ENCODE measurements at places on chromosomes 7 and 10.

GRCh38 chr7:113247198-113247597, 128.8 kb upstream of the SMIM30 start:
- DNase-seq: no peak

DNA sequence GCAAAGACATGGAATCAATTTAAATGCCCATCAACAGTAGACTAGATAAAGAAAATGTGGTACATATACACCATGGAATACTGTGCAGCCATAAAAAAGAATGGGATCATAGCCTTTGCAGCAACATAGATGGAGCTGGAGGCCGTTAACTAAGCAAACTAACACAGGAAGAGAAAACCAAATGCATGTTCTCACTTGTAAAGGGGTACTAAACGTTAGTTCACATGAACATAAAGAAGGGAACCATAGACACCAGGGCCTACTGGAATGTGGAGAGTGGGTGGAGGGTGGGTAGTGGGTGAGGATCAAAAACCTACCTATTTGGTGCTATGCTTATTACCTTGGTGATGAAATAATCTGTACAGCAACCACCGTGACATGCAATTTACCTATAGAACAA, 78.4 kb upstream of the GSDME start:
- no peak for DNase-seq

DNA sequence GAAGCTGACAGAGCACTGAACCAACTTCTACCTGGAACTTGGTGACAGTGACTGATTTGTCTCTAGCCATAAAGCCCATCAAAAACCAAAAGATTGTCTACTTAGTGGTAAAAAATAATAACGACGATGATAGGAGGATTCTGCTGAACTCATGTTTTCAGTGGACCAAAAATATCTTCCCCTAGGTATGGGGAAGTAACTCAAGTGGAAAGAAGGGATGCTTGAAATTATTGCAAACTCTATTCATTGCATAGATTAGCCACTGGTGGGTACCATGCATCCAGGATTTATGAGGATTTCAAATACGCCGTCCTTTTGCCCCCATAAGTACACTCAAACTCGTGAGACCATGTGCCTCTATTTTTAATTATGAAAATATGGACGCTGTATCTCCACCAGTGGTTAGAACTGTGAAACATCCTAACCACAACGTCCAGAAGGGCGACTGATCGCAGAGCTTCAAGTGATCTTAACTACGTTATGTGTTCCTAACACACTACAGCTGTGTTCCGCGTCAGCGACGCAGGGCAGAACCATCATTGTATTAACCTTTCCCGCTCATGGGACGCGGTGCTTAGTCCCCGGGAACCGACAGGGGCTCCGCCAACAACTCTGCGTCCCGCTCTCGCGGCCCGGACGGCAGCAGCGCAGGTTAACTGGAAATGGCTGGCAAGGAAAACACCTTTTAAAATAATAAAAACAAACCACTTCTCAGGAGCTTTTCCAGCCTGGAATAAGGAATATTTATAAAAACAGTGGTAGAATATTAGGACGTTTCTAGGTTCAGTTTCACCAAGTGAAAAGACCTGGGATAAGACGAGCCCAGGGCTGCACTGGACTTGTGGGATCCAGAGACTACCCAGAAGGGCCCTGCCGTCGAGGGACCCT, 776 bp downstream of the PEX1 start:
- DNase-seq: peak; percentile 36

DNA sequence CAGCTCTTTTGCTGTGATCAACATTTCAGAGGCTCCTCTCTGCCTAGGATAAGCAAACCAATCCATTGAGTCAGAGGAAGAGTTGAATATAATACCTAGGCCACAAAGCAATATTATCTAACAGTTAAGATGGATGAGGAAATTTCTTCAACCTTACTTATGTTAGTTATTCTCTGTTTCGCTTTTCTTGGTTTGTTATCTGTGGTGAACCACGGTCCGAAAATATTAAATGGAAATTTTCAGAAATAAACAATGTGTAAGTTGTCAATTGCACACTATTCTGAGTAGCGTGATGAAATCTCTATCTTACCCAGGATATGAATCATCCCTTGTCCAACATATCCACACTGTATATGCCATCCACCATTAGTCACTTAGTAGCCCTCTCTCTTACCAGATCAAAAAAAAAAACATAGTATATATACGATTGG, 1.5 kb upstream of the HTR7 start:
- no peak for DNase-seq

DNA sequence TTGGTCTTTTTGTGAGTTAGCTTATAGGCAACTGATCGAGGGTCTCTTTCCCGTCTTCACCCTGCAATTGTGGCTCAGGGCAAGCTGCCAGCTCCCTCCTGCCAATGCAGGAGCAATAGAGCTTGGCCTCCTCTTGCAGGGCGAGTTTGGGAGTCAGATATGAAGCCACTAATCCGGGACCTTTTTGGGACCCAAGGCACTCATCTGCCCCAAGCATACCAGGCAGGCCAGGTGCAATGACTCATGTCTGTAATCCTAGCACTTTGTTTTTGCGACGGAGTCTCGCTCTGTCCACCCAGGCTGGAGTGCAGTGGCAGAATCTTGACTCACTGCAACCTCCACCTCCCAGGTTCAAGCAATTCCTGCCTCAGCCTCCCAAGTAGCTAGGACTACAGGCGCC, 21.1 kb downstream of the LIMK1 start:
- no peak for DNase-seq

DNA sequence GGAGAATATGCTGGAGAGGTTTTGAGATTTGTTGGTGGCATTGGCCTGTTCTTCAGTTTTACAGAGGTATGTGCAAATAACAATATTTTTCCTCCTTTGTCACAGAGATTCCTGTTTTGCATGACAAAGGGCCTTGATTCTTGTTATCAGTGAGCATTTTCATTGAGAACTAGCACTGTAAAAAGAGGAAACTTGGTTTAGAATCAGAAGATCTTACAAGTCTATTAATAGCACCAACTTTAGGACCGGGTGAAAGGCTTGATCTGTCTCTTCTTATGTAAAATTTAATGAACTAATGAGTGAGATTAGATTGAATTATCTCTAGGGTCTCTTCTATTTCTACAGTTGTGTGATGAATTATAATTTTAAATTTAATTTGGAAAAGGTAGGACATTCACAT, 25.5 kb downstream of the TSPAN13 start:
- no peak for DNase-seq

GRCh38 chr10:25813511-25813910, 120.5 kb upstream of the MYO3A start:
- no peak for DNase-seq

DNA sequence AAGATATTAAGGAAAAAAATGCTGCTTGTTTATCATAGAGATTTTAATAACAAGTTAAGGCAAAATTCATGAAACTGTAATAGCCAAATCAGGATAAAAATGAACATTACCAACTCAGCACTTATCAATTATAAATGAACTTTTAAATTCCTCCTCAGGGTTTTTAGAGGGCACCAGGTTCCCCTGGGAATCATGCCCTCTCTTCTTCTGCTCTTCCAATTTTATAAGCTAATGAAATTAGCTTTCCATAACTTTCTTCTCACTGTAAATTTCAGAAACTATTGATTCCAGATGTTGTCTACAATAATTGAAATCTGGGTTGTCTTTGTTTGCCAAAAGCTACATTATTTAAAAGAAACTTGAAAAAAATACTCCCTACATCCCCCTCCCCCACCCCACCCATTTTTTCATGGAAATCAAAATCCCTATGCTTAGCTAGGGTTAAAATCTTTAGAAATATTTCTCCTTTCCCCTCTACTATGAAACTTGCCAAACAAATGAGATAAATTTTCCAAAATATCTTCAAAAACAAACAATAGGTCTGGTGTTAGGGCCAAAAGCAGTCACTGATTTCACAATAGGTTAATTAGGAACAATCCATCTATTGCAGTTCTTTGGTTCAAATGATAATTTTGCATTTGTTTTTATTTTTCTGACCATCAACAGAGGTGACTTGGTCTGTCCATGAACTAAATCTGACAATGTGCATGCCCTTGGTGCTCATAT, 187.7 kb downstream of the DOCK4 start:
- DNase-seq: no peak

- no peak for DNase-seq
Observed at GRCh38 chr7:74430961-74431466, 22.7 kb upstream of the GTF2IRD1 start.

Measured in neuronal stem cell (in vitro differentiated cells).